Hematopoietic multipotent progenitor cell treated with erythropoietin and hydrocortisone succinate and interleukin-3 and kit ligand, for 8 days (in vitro differentiated cells): ENCODE measurements at places on chromosomes 2 and 18.

GRCh38 chr2:191166111-191166755 is 15.4 kb upstream of the STAT4 start:
- DNase-seq = no peak

DNA sequence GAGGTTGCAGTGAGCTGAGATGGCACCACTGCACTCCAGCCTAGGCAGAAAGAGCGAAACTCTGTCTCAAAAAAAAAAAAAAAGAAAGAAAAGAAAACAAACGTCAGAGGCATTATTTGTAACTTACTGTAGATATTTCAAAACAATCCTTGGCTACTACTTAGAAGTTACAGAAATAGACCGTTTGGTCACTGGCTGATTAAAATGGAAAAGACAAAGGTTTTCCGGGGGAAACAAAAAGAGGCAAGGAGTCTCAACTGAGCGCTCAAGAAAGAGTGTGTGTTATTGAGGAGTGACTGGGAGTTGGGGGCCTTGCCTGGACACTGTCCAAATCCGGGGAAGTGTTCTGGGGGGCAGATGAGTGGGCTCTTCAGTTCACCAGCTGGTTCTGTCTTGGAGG is 47.6 kb downstream of the TEX44 start:
- DNase-seq = no peak

GRCh38 chr18:5759194-5759593 is 136.1 kb downstream of the TMEM200C start:
- DNase-seq = no peak

GRCh38 chr2:41942278-41942677 is 105.5 kb upstream of the PKDCC start:
- no peak for DNase-seq

DNA sequence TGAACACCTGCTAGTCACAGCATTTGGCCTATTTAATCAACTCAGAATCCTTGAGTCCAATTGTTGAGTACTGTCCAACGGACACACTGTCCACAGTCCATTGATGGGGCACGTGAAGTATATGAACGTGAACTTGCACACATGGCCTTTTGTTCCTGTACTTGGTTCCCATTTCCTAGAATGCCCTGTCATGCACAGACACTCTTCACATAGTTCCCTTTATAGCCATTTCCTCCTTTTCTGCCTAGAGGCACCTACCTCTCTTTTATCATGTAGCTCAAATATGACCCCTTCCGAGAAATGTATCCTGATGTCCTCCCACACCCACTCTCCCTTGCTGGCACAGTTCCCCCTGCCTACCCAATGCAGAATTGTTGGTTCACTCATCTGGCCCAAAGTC is 8.7 kb upstream of the CRYGA start:
- DNase-seq = peak; percentile 55

GRCh38 chr18:8787794-8788193 is 82.4 kb downstream of the MTCL1 start:
- DNase-seq = no peak
